GM13977 (cell line): ENCODE measurements at places on chromosomes 3 and 15.
A peak's percentile ranks its signal among the peaks of the same experiment; 100 is the strongest.

DNA sequence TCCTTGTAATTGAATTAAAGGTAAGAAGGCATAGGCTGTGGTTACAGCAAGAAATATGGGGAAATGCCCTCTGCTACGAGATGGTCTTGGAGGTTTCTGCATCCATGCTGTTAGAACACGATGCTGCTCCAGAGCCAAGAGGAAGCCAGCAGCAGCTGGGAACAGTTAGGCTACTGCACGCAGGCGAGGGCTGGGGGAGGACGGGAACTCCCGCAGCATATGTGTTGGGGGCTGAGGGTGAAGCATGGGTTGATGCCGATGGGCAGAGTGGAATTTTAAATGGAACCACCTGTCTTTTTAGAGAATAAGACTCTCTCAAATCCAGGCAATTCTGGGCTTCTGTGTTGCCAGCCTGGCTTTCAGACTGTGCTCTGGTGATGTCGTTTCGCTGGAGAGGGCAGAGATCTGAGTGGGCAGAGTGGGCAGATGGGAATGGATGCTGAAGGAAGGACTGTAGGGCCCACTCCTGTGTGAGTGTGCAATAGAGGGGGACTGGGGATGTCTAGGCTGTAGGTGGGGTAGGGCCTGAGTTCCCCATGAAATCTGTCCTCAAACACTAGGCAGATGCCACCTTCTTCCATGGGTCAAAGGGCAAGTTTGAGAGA is 417.0 kb upstream of the TPM1 start:
- no peak for DNase-seq

- no peak for DNase-seq
Observed at GRCh38 chr3:160213191-160213590, 12.0 kb upstream of the C3orf80 start.

DNA sequence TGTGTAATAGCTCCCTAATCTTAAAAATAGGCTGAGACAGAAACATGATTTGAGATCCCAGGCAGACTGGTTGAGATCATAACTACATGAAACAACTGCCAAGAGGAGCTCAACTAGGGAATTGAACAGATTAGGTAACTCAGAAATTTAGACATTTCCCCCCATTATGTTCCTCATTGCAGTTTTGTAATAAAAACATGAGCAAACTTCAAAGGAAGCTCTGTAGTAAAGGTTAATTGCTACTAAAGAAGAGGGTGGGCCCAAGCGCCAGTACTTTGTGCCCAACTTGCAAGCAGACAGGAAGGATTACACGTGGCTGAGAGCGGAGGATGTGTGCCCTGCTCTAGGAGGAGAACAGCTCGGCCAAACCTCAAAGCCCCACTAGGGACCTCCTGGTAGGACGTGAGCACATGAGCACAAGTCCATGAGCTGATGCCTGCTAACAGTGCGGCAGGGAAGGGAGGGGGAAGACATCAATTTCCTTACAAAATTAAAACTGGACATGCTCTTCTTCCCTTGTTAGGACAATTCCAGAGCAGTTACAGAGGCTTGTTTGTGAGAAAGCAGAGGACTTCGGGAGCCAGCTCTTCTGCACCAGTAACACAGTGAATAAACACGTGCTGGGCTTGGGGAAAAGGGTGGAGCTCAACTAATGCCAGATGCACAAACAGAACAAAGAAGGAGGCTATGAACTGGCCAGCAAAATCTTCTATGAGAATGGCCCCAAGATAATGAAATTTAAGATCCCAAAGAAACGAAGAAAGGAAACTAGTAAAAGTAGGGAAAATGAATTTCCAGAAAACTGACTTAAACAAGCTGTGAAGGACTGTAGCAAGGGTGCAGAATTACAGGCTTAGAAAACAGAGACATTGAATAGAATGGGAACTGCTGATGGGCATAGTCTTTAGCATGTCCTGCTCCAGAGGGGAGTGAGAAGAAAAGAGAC is 275.5 kb downstream of the MECOM start:
- DNase-seq = no peak

DNA sequence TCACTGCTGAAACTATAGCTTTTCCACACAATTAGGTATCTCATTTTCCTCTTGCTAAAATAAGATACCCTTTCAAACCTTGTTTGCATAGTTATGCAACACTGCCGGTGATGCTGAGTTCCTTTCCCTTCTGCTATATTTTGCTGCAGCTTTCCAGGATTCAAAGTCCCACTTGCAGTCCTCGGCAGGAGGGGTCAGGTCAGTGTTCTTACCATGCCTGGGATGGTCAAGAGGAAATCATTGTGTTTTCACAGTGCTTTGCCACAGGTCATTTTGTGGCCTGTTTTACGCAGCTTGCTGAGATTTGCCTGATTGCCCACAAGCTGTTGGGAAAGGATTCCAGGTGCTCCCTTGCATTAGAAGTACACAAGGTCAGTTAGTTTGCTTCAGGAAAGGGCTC is 156.9 kb downstream of the B3GALNT1 start:
- DNase-seq = no peak

DNA sequence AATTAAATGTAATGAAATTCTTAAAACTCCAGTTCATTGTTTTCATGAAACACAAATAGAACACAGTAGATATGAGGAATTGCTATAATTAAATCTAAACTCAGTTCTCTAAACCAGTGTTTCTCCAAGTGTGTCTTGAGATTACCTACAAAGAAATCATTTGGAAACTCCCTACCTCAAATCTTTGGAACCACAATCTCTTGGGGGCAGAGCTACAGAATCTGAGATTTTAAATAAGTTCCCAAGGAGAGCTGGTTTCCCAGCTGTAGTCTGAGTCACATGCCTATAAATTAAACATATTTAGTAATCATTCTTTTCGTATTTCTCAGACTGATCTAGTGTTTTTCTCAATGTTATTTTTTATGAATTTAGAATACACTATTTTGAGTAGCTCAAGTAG is 17.0 kb upstream of the ACTC1 start:
- DNase-seq = no peak

- DNase-seq = no peak
Observed at GRCh38 chr3:69737392-69737791, 1.9 kb upstream of the MITF start.

DNA sequence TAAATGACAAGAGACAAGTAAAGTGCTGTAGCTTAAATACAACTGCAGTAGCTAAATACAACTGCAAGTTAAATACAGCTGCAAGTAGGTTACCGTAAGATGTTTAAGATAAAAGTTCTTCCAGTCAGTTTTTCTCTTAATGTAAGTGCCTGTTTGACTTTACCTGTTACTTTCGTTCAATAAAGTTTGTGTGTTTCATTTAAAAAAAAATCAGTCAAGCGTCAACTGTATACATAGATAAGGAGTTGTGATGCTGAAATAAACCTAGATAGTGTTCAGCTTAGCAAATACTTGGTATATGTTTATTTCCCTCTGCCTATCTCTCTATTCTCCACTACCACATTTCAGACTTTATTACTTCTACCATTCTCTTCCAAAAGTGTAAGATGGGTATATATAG is 221.2 kb downstream of the NR2F2 start:
- no peak for DNase-seq

- DNase-seq = no peak
Observed at GRCh38 chr3:28226020-28226419, 15.4 kb upstream of the CMC1 start.

- no peak for DNase-seq
Observed at GRCh38 chr3:25458420-25458814, 30.4 kb downstream of the RARB start.

DNA sequence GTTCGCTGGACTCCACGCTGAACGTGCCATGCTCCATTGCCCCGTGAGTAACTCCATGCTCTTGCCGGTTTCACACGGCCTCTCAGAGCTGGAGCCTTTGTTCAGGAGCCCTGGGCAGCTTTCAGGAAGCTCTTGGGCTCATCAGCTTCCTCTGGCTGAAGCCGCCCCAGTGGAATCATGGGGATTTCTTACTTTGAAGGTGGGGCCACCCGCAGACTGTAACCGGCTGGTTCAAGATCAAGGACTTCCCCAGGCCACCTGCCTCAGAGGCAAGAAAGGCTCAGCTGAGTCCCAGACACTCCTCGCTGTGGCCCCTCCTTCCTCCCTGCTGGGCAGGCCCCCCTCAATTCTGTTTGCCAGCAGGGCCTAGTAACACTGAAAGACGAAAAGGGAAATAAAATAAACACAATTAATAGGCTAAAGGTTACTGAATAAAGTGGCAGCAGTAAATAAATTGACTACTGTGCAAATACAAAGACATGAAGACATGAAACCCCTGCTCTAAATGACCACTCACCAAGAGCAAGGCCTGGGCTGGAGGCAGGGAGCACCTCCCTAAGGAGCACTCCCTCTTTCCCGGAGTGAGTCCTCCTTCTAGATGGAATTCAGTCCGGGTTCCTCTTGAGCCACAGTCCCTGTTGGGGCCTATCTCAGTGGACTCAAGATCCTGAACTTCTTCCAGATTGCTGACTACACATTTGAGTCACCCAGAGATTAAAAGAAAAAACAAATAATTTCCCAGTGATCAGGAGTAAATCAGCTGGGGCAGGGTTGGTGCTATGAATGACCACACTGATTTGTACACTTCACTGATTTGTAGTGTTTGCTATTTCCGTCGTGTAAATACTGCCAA is 51.0 kb downstream of the ZDHHC19 start:
- peak; percentile 85 for DNase-seq

- DNase-seq = no peak
Observed at GRCh38 chr15:62760538-62760937, 282.0 kb upstream of the TPM1 start.

DNA sequence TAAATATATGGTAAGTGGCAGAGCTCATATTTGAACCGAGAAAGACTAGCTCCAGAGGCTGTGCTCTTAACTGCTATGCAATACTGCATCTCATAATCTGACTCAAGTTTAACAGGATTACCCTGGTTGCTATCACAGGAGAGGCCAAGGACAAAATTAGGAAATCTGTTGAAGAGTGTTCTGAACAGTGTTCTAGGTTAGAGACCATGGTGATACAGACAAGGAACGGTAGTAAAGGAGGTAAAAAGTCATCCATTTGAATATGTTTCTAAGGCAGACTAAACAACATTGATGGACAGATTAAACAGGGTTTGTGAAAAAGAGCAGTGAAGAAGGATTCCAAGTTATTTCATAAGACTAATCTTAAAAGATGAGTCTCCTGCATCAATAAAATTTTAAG is 22.1 kb downstream of the PLOD2 start:
- DNase-seq = no peak

GRCh38 chr3:111691293-111691909 is 96.3 kb upstream of the ZBED2 start:
- peak; percentile 10 for DNase-seq

GRCh38 chr15:52052066-52052935 is 33.3 kb downstream of the MAPK6 start:
- DNase-seq = no peak

- DNase-seq = no peak
Observed at GRCh38 chr15:52161406-52161966, 29.7 kb downstream of the GNB5 start.

GRCh38 chr3:57091521-57092273 is 31.2 kb downstream of the SPATA12 start:
- DNase-seq = no peak
